GM04504 (cell line): ENCODE measurements at places on chromosomes 12 and 14.

DNA sequence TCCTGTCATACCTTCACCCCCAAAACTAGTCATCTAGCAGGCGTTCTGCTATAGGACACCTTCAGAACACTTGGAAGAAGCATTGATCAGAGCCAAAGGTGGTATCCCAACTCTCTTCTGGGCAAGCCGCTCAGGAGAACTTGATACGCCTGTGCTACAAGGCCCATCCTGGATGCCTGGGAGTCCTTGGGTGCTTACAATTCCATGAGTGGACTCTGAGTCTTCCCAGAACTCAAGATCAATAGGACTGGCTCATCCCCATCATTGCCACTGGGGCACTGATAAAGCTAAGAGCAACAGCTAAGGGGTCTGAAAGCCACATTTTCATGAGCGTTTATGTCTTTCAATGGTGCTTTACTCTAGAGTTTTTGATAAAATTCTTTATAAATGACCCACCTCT is 1.9 kb downstream of the SPTB start:
- DNase-seq = no peak

DNA sequence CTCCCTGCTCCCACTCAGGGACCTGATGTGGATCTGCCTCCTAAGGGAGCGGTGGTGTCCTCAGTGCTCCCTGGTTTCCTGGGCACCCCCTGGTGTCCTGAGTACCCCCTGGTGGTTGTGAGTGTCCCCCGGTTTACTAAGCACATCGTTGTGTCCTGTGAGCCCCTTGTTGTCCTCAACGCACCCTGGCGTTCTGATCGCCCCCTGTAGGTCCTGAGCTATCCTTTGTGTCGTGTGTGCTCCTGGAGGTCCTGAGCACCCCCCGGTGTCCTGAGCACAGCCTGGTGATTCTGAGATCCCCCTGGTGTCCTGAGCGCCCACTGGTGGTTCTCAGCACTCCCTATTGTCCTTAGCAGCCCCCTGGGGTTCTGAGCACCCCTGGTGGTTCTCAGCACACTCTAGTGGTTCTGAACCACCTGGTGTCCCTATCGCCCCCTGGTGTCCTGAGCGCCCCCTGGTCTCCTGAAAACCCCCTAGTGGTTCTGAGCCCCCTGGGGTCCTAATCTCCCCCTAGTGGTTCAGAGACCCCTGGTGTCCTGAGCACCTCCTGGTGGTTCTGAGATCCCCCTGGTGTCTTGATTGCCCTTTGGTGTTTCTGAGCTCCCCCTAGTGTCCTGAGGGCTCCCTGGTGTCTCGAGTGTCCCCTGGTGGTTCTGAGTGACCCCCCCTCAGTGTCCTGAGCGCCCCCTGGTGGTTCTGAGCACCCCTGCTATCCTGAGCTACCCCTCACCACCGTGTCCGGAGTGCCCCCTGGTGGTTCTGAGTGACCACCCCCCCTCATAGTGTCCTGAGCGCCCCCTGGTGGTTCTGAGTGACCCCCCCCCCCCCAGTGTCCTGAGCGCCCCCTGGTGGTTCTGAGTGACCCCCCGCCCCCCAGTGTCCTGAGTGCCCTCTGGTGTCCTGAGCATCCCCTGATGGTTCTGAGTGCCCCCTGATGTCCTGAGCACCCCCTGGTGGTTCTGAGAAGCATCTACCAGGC is 615.1 kb downstream of the TMEM121 start:
- no peak for DNase-seq

DNA sequence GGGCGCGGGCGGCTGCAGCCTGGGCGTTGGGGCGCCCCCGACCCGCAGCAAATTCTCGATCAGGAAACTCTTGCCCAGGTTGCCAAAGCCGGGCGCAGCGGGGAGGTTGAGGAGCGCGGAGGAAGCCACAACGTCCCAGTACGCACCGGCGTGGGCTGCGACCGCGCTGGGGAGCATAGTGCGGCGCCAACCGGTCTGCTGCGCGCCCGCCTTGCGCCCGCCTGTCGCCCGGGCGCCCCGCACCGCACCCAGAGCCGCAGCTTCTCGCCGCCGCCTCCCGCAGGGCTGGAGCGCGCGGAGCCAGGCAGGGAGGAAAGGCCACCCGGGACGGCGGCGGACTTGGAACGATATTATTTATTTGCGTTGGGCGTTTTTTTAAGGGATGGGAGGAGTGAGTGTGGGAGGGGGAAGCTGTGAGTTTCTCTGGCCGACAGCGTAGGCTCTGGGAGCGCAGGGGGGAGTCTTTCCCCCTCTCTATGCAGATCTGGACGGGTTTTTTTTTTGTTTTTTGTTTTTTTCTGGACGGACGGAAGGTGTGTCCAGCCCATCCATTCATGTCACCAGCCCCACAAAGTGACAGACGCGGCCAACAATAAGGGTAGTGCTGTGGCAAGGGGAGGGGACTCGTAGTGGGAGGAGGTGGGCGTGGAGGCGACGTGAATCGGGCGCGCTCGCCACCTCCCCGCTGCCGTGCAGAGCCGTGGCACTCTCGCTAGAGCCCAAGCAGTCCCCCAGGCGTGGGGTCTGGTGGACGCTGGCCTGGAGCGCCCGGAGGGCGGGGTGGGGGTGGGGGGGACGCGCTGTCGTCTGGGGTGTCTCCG is at the start of gene DBX2:
DBX2 (minus strand) TSS at position 349 of the 821 bp plus-strand sequence; CDS start at position 177, 172 bp downstream.
- DNase-seq = no peak

DNA sequence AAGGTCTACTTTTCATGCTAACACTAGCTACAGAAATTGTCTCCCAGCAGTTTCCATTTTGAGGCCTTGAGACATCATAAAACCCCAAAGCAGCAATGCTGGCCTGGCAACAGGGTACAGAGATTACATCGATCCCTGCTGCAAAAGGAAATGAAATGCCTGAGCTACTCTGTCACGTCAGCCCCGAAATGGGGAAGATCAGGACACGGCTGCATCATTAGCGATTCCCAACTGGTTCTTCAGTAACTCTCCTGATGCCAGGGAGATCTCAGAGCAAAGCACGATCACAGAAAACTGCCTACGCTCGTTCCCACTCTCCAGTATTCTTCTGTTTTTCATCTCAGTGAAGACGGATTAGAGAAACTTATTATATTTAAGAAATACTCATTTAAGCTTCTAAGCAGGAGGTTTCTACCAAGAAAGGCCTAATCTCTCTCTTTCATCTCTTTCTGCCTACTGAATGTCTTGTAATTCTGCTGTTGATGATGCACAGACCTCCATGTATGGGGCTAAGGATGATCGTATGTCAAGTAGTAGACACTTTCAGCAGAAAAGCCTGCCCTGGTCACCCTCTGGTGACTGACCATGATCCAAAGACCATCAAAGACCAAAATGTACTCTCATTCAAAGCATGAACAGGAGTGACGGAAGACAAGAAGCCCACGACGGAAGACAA is 168.5 kb downstream of the RIMBP2 start:
- DNase-seq = no peak

- DNase-seq = no peak
Measured at GRCh38 chr12:3200032-3200617, 122.9 kb downstream of the TSPAN9 start.

- peak; percentile 62 for DNase-seq
Measured at GRCh38 chr14:88422919-88423650, 37.6 kb downstream of the SPATA7 start.

GRCh38 chr14:20818861-20819260 is 16.2 kb upstream of the RNASE1 start:
- no peak for DNase-seq

DNA sequence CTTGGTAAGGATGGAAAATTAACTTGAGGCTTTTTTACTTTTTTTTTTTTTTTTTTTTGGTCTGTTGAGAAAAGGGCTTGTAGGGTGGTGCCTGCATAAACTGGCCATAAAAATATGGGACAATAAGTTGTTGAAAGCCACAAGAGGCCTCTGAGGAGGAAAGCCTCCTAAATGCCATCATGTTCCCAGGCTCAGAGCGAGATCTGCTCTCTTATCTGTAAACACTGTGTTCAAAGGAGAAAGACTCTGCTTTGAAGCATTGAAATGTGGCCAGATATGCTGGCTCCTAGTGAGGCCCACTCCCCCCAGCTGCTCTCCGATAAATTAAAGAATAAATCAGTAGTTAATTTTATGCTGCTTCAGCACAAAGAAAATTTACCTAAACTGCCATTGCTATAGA is 504.9 kb downstream of the DIO2 start:
- DNase-seq = no peak

DNA sequence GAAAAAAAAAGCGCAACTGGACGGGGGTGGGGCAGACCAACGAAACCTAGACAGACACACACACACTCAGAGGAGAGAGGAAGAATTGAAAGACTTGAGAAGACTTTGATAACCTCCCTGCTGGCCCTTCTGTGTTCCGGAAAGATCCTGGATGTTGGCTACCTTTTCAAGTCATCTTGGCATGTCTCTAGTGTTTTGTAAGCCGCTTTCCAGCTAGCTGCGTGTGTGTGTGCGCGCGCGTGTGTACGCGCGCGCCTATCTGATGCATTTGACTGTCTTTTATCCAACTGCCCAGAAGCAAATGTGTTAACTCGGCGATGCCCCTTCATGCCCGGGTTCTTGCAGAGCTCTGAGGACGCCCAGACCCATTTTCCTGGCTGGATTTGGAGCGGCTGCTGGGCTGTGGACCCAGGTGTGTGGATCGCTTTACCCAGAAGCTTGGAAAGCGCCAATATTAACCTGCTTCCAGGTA is 664 bp downstream of the LRFN5 start:
- no peak for DNase-seq

DNA sequence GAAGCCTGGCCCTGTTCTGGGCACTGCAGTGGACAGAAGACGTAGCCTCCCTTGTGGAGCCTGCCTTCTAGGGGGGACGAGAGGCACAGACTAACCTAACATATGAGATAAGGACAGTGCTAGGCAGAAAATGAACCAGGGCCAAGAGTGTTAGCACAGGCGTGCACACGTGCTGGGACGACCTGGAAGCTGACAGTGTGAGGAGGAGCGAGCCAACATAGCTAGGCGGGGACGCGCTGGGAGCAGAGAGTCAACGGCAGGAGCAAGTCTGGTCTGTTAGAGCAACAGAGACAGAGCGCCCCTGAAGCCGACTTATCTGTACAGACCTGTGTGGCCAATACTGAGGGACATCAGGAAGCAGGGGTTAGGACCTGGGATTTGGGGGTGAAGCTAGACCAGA is 8.0 kb downstream of the PXMP2 start:
- DNase-seq = no peak

DNA sequence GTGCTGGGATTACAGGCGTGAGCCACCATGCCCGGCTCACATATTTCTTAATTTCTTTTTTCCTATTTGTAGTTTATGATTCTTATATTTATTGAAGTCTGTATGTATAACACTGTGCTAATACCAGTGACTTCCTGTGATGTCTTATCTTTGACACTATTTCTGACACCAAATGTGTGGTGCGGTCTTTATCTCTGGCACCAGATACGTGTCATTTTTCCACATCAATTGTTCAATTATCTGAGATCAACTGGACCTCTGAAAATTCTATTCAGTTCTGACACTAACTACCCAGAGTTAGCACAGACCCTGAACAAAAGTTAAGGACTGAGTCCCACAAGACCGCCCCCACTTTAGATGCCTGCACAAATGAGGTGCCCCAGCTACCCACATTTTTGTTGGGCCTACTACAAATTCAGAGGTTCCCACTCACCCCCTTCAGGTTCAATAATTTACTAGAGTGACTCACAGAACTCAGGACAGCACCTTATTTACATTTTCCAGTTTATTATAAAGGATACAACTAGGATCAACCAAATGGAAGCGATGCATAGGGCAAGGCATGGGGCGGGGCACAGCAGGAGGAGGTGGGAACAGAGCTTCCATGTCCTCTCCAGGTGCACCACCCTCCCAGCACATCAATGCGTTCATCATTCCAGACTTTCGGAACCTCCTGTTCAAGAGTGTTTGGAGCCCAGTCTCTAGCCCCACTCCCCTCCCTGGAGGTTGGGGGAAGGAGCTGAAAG is 11.6 kb upstream of the SRSF9 start:
- DNase-seq = no peak

- DNase-seq = no peak
Measured at GRCh38 chr12:77003246-77003645, 62.1 kb downstream of the E2F7 start.

DNA sequence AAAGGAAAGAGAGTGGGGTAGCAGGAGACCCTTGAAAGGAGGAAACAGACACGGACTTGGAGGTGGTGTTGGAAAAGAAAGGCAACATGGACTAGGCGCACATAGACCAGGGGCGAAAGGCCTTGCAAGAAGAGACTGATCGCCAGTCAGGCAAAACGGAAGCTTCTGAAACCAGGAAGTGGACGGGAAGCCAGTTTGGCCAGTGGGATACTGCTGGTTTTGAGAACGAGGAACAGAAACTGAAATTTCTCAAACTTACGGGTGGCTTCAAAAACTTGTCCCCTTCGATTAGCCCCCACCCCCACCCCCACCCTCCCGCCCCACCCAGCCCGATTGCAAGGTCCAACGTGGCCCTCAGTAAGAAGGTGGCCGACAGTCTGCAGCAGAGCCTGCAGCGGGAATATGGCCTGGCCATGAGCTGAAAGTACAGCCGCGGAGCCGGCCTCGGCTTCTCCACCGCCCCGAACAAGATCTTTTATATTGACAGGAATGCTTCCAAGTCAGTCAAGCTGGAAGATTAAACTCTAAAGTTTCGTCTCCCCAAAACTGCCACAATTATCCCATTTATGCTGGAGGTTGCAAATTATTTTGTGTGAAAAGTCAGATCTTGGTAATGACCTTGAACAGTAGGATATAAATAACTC is 364.7 kb downstream of the BCAT1 start:
- DNase-seq = no peak

DNA sequence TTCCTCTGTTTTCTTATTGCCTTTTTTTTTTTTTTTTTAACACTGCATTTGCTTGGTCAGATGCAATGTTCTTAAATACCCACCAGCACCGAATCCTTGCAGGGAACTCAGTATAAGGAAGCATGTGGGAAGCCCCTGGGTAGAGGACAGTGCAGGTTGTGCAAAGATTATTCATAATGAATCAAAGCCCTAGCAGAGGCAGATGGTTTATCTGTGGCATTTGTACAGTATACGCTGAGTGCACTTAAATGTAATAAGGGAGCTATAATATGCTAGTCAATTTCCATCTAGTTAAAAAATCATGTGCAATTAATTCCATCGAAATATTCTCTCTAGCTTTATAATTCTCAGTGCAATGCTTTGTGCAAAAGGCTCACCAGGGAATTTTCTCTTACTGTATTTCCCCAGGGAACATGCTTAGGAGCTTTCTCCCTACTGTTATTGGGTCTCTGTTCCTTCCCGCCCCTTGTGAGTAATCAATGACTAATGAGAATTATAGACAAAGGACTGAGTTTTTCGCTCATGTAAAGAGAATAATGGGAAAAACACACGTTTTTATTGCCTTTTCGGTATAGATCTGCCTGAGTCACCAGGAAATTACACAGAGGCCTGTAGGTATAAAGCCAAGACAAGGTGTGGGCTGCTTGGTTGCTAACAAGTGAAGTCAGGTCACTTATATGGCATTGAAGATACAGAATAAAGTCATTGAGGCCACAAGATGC is 1214.3 kb upstream of the TMEM132C start:
- DNase-seq = peak; percentile 62

- DNase-seq = no peak
Measured at GRCh38 chr12:67994046-67994445, 4.8 kb downstream of the IFNG-AS1 start.

- DNase-seq = no peak
Measured at GRCh38 chr12:8912914-8913313, 1.4 kb upstream of the PHC1 start.
